HTR-8/SVneo (cell line): ENCODE measurements at places on chromosomes 11 and 22.

GRCh38 chr11:5004424-5005274 is 10.0 kb downstream of the OR51L1 start:
- peak; percentile 8 for DNase-seq

GRCh38 chr22:48192920-48193319 is 1430.5 kb downstream of the TBC1D22A start:
- no peak for DNase-seq

DNA sequence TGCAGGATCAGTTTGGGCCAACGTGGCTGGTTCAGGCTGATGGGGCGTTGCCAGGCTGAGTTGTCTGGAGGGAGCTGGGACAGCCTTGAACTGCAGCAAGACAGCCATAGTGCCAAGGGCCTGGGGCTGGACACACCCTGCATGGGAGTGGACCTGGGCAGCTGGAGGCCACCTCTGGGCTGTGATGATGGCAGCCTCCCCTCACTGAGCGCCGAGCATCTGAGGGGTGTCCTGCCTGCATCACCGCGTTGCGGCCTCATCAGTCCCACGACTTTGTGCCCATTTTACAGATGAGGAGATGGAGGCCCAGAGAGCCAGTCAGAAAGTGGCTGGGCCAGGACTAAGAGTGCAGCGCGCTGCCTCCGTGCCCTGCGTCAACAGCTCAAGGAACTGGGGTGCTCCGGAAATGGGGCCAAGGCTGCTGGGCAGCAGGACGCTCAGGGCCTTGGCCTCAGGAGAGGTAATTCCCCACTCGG is 590 bp upstream of the TSPO start:
- DNase-seq, result no peak

DNA sequence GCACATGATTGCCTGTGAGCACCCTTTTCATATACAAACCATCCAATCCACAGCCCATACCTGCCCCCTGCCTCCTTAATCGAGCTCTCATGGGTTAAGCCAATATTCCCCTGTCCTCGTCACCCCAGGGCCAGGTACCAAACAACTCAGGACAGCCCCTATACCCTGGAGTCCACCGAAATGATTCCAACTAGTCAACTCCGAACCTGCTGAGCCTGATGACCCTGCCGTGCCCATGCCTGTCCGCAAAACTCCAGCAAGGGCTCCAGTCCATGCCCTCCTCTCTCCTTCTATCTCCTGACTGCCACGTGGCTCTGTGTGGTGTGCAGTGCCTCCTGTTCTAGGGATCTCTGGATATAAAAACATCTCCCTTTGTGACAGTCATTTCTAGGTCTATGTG is 35.5 kb upstream of the SYT13 start:
- DNase-seq, result no peak

DNA sequence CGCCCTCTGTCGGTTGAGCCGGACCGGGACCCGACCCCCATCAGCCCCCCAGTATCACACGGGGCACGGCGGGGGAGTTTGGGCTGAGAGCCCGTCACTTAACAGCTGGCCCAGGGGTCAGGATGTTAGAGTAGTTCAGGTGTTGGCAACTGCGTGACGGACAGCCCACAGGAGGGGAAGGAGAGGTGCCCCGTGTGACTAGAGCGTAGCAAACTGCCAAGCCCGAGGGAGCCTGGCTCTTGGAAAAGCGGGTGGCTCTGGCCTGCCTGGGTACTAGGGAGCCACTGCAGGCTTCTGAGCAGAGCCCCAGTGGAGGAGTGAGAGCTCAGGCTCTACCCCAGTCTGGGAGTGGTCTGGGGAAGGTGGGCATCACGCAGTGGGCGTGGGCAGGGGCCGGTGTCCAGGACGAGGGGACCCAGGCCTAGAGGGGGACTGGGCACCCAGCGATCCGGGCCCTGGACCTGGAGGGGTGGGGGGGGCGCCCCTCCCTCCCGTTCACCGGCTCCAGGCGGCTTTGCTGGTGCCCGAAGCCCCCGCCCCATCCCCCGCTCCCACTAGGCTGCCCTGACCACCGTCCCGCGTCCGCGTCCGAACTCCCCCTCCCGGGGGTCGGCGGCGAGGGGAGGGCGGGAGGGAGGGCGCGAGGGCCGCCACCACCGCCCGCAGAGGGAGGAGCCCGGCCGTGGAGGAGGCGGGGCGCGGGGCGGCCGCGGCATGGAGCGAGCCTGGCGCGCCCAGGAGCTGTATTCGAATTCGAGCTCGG is 24.4 kb downstream of the SHANK3 start:
- DNase-seq, result peak; percentile 49

- DNase-seq, result no peak
These were observed 51.0 kb downstream of the TEAD1 start for GRCh38 chr11:12725055-12725862.

GRCh38 chr11:134545521-134545920 is 133.5 kb upstream of the B3GAT1 start:
- no peak for DNase-seq

DNA sequence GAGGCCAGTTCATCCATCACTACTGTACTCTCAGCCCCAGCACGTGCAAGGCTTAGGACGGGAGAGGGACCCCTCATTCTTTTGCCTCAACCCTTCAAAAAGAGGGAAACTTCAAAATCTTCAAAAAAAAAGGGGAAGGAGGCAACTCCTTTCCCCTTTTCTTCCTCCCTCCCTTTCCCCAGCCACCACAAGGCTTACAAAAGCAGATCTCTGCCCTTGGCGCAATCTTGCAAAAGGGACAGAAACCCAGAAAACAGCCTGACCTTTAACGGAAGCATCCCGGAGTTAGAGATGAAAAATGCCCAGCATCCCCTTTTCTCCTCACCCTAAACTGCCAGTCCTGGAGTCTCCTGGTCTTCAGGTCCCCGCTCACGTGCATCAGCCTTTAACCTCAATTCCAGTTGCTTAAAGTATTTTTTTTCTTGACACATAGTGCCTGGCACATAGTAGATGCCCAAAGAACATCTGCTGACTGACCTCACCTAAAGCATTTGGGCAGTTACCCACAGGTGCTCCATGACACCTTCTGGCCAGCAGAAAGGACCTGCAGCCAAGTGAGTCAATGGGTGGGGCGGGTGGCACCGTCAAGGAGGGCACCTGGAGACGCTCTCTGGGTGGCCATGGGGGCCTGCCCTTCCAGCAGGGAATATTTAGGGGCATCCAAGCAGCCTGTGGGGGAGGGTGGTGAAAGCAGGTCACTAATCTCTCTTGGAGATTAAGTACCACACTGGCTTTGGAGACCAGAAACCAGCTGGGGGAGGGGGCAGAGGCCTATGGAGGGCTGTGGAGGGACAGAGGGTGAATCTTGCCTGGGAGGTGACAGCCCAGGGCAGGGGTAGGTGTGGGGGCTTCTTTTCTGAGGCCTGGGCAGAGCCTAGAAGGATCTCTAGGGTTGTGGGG is 16.3 kb downstream of the NECTIN1 start:
- no peak for DNase-seq

- DNase-seq, result peak; percentile 80
These were observed 50.9 kb upstream of the CDON start for GRCh38 chr11:126113515-126113957.

GRCh38 chr11:95790933-95791708 is 823 bp downstream of the CEP57 start:
- peak; percentile 37 for DNase-seq

GRCh38 chr22:29691636-29692326 is 28.0 kb upstream of the CABP7 start:
- no peak for DNase-seq

DNA sequence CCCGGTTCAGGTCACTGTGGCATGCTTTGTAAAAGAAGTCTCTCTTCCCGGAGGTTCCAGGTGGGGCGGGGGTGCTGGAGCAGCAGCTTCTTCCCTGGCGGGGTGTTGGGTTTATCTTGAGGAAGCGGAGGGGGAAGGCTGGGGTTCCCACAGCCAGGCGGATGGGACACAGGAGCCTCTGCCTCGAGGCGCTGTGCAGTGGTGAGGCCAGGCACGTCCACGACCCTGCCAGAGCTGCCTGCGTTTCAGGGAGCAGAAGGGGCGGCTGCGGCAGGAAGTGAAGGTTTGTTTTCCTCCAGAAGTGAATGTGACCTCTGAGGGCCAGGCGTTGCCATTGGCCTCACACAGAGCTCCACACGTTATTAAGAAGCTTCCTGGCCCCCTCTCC is 20.1 kb upstream of the ADORA2A start:
- DNase-seq, result no peak

- no peak for DNase-seq
These were observed 50.4 kb upstream of the C11orf87 start for GRCh38 chr11:109371444-109372176.

- DNase-seq, result no peak
These were observed 1.4 kb downstream of the RAB36 start for GRCh38 chr22:23146478-23147205.

DNA sequence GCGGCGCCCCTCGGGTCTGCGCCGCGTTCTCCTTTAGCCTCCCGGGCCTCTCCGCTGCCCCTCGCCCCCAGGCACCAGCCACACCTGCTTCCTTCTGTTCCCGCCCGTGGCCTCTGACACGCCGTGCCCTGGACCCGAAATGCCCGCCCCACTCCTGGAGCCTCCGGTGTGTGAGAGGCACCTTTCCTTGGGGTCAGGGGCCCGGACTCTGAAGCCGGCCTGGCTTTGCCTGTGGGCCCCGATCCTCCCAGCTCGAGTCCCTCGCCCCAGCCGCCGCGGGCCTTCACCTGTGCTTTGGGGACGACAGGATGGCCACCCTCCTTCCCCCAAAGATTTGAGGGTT is 661 bp upstream of the CDPF1 start:
- DNase-seq, result no peak

DNA sequence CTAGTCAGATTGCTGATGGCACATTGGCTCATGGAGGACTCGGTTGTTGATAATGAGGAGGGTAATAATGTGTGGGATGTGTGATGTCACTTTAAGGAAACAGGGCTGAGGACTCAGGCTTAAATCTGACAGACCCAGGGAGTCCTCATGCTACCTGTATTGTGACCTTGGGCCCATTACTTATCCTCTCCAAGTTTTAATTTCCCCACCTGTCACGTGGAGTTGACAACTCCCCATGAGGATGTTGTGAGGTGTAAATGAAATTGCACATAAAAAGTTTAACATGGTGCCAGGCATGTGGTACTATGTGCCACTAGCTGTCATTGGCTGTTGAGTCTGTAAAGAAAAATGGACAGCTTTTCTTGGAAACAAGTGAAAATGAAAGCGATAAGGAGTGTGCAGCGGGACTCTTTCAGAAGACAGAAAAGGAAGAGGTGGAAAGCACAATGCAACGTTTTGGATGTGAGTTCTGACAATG is 15.3 kb downstream of the IL10RA start:
- no peak for DNase-seq

DNA sequence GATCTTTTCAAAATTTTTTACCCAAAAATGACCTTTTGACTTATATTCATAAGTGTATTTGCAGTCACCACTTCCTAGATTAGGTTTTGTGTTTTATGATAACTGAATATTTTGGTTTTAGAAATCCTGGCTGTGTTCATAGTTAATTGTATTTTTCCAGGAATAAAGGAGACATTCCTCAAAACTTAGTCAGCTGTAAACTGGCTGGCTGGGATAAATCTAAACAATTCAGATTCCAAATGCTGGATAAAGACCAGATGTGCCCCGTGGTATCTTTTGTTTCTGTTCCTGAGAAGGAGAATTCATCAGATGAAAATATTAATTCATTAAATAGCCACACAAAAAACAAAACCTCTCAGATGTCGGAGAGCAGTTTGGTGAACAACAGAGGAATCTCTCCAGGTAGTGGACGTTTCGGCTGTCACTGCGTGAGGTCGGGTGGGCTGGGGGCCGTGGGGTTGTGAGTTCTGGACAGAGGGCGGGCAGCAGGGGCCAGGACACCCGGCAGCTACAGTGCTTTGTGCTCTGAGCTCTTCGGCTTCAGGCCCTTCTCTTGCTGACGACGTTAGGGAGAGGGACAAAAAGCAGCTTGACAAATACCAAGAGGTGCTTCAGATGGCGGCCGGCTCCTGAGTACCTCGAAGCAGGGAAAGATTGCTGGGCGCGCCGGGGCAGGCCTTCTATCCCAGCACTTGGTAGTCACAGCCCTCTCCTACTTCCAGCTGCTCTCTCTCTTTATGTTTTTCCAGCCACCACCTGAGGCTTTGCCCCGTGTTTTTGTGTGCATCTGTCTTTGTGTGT is 24.6 kb downstream of the MOV10L1 start:
- no peak for DNase-seq

GRCh38 chr22:39518996-39519680 is 1.2 kb upstream of the ATF4 start:
- DNase-seq, result no peak

- no peak for DNase-seq
These were observed 564.7 kb downstream of the KCNA4 start for GRCh38 chr11:29452146-29452545.

DNA sequence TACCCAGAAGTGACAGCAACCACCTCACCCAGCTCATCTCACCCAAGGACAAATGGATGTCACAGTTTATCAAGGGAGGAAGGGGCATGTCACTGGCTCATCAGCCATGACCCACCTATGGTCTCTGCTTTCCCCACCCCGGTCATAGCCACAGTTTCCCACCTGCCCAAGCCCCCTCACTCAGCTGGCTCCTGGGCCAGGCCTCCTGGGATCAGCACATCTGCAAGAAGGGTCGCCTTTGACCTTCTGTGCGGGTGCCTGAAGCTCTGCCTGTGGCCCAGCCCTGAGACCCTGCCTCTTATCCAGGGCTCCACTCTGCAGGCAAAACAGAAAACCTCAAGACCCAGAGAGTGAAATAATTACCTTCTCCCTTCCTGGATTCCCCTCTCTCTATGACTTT is 236.4 kb downstream of the BUD13 start:
- DNase-seq, result no peak

DNA sequence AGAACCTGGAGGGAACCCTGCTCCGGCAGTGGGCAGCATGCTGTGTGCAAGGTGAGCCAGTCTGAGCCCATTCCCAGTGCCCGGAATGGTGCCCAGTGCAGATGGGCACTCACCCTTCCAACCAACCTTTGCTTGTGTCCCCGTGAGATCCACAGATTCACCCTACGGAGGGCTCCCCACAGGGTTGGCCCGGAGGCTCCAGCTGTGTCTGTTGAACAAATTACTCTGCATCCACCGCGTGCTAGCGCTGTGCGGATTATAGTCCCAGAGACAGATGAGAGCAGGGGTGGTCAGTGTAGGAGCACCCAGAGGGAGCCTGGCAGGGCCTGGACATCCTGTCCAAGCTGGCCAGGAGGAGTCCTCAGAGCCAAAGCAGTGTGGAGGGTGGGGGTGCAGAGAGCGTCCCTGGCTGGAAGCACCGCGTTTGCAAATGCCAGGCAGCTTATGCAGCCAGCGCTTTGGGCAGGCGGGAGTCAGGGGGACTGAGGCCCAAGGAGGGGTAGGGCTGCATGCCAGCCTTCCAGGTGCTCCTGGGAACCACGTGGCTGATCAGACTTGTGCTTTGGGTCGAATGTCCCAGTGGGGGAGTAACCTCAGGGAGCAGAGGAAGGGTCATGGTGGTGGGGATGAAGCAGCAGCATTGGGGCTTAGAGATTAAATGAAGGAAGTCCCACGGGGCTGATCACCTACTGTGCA is 80.5 kb downstream of the KCNQ1 start:
- DNase-seq, result no peak

- DNase-seq, result peak; percentile 92
These were observed 11.7 kb upstream of the SORL1-AS1 start for GRCh38 chr11:121464352-121464946.

DNA sequence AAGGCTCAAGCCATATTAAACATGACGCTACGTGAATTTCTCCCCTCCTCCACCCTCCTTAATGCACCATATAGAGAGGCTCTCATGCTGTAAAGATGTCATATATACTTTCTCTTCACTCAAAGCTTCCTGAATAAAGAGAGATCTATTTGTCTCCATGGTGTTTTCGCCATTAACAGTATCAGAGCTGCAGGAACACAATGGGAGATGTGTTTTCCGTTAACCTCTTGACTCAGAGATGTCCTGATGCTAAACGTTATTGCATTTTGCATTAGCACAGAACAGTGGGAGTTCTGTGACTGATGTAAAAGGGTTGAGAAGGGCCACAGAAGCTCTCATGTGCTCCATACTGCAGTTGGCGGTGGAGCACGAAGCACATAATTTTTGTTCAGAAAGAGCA is 25.7 kb upstream of the BLID start:
- DNase-seq, result no peak
